T-helper 2 cell treated with Interferon-gamma antibody and Interleukin-4, amounts not matched to agents 100 ng/mL and 5 ng/mL, for 36 hours (primary cell): ENCODE measurements at places on chromosomes 12 and 14. TPM values are rescaled to one million over a fixed set of nuclear protein-coding genes. Genes with fewer than 3 reads are reported as not detected.

KRT74 gene
- not detected in 2 replicates for total RNA-seq

MIP gene
- not detected in 2 replicates for total RNA-seq

OR4E2 gene
- not detected in 2 replicates for total RNA-seq

GLIPR1L1 gene
- total RNA-seq: not detected in 2 replicates

YLPM1 gene
- 80.4 and 80.8 TPM in 2 replicates for total RNA-seq

KIF5A gene
- 1.3 and 1.6 TPM in 2 replicates for total RNA-seq

USP44 gene
- 2.9 and 4.9 TPM in 2 replicates for total RNA-seq

KRT80 gene
- not detected in 2 replicates for total RNA-seq

HOXC13 gene
- not detected in 2 replicates for total RNA-seq

DEPDC4 gene
- 2.0 and 2.1 TPM in 2 replicates for total RNA-seq

ATXN7L3B gene
- total RNA-seq: 22.1 and 22.5 TPM in 2 replicates

TAS2R7 gene
- not detected in 2 replicates for total RNA-seq

CCDC177 gene
- not detected in 2 replicates for total RNA-seq

C12orf50 gene
- 0.09 TPM in 2 replicates for total RNA-seq

CCDC196 gene
- total RNA-seq: not detected in 2 replicates

E2F7 gene
- 19.6 and 21.0 TPM in 2 replicates for total RNA-seq

CLEC1A gene
- not detected in 2 replicates for total RNA-seq

RNASE7 gene
- total RNA-seq: not detected in 2 replicates

RERGL gene
- total RNA-seq: not detected in 2 replicates

OAS3 gene
- total RNA-seq: 114 and 117 TPM in 2 replicates

SLC16A7 gene
- total RNA-seq: 42.5 and 43.7 TPM in 2 replicates

ACOT6 gene
- total RNA-seq: not detected in 2 replicates

PRB2 gene
- not detected in 2 replicates for total RNA-seq

MLXIP gene
- 42.1 and 44.7 TPM in 2 replicates for total RNA-seq

TSHR gene
- total RNA-seq: 1.9 TPM in 2 replicates

ATP5F1B gene
- total RNA-seq: 509 and 518 TPM in 2 replicates

ASCL1 gene
- total RNA-seq: not detected in 2 replicates

APOF gene
- total RNA-seq: not detected in 2 replicates
